ENCODE measurements at places on chromosomes 3 and 15.

GRCh38 chr3:13976469-13976868 lies 96.6 kb upstream of the WNT7A start:
- no peak for DNase-seq

DNA sequence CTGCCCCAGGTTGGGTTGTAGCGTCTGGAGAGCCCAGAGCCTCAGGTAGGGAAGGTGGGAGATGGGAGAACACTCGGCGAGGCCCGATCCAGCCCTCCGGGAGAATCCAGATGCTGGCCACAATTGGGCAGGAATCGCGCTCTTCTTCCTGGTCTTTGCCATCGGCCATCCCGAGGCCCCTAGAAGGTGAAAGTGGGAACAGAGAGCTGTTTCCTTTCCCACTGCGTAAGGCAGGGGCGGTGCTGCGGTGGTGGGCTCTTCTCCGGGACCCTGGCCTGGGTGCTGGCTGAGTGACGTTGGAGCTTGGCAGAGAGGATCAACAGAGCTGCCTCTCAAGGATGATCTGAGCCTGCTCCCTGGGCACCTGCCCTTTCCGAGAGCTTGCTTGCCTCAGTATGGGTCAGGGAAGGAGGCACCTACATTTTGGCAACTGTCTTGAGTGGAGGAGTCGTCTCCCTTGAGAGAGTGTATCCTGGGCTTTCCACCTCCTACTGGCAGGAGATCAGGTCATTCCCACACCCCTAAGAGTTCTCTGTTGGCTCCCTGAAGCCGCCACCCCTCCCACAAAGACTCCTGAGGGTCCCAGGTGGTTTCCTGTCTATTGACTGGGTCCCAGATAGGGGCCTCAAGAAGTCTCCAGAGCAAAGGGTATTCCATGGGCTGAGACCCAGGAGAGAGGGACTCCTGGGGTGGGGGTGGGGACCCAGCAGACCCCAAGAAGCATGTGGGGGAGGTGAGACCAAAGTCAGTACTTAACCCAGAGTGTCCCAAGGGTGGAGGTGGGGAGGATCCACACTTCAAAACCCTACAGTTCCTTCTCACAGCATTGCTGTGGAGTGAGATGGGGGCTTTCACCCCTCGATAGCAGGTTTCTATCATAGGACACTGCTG lies 1.6 kb downstream of the C15orf39 start:
- no peak for DNase-seq

- DNase-seq: no peak
These were observed 48.7 kb upstream of the RYK start for GRCh38 chr3:134299185-134299887.

DNA sequence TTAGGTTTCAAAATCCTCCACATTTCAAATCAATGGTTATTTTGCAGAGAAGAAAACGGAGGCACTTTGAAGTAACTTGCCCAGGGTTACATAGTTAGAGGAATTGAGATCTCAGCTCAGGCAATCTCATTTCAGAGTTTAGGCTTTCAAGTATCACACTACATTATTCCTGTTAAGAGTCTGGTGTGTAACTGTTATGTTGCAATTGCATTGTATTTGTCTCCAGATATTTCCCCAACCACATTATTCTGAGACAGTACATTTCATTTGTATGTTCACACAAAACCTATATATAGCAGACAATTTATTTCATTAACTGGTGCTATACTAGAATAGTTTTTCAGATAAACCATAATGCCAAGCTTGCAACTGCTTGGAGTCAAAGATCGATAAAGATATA lies 154.2 kb upstream of the TSPAN3 start:
- no peak for DNase-seq

DNA sequence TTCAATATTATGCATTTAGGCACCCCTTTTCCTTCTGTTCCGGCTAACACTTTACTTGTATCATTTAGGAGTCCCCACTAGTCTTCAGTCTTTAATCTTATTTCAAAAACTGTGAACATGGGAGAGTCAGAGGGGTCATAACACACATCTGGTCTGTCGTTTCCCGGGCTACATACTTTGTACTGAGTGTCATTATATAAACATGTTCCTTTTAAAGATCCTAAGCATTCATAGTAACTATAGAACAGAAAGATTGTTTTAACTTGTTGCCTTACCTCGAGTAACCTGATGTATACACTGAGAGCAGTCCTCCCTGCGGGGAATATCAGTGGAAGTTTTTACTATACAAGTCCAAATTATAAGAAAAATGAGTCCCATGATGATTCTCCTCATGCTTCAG lies 78.2 kb upstream of the VEPH1 start:
- no peak for DNase-seq

DNA sequence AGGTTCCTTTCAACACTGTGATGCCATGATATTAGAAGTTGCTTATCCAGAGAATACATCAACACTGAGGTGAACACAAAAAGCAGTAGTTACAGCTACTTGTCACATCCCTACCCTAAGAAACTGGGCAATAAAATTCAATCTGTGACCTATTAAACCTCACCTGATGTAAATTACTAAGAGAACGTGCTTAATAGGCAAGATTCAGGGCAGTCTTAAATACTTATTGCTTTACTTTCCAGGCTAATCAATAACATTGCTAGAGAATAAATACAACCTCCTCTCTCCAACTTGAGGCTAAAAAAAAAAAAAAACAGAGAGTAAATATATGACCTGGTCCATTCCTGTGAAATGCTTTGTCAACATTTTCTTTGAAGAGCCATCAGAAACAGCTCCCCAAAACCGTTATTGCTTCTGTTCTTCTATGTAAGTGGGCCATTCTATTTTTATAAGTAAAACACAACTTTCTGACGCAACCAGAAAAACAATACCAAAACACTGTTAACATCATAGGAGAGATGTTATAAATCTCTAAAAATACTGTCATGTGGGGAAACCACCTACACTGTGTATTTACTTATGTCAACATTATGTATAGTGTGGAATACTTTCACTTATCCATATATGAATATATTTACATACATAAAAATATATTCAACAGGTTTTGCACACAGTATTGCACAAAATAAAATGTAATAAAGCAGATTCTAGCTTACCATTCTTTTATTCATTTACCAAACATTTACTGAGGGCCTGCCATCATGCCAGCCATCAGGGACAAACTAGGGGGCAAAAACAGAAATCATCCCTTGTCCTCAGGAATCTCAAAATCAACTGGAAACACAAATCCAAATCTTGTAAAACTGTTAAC lies 2.7 kb downstream of the NKIRAS1 start:
- no peak for DNase-seq

- peak; percentile 81 for DNase-seq
These were observed 5.3 kb downstream of the TNFSF10 start for GRCh38 chr3:172517859-172518466.

- DNase-seq: no peak
These were observed 3.1 kb downstream of the SLC51B start for GRCh38 chr15:65048241-65048640.

DNA sequence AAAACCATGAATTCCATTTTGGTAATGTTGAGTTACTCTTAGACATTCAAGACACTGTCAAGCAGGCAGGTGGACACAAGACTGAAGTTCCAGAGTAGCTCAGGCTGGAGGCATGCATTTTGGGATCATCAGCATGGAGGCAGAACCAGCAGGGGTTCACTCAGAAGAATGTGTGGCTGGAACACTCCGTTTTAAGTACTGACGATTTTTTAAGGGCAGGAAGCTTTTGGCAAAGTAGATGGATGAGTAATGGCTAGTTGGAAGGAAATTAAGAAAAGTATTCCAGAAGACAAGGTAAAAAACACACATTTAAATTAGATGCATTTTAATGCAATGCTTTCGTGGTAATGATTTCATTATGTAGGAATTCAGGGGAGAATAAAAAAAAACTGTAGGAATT lies 420.4 kb downstream of the ROBO2 start:
- no peak for DNase-seq

DNA sequence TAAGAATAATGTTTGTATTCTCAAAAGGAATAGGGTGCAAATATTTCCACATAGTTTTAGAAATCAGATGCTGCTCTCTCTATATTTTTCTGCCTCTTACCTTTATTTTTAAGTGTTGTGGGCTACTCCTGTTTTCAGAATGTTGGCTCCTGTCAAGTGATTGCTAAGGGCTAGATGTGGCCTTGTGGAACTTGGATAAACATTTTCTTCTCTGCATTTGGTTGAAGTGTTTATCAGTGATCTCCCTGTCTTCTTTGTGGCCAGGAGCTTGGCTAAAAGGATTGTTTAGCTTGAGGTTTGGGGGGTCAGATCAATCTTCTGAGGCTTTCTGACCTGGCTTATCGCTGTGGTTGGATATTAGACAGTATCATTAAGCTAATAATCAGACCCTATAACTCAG lies 112.6 kb downstream of the TCF12 start:
- DNase-seq: no peak

- DNase-seq: no peak
These were observed 123.0 kb downstream of the LIPC start for GRCh38 chr15:58554758-58555157.

- DNase-seq: no peak
These were observed 493.1 kb downstream of the FHIT start for GRCh38 chr3:60758171-60758570.
